ENCODE measurements at places on chromosomes 2 and 18.
A peak's percentile ranks its signal among the peaks of the same experiment; 100 is the strongest.

GRCh38 chr2:149652526-149652925 lies 65.0 kb upstream of the MMADHC start:
- peak; percentile 73 for DNase-seq

DNA sequence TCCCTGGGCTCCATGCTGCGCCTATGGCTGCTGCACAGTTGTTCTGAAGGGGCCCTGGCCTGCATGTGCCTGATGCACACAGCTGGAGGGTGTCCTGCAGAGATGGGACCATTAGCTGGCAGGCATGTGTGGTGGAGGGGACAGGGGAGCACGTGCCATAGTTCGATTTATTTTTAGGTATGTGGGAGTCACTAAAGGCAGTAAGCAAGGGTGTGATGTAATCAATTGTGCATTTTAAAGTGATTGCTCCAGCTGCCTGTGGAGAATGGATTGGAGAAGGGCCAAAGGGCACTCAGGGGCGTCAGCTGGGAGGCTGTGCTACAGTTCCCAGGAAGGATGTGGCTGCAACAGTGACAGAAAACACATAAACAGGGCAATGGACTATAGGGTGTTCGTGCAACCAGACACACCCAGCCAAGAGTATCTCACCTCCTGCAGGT lies 205.1 kb downstream of the ARL4C start:
- DNase-seq = no peak

GRCh38 chr2:148739454-148740105 lies 95.0 kb downstream of the EPC2 start:
- DNase-seq = no peak

DNA sequence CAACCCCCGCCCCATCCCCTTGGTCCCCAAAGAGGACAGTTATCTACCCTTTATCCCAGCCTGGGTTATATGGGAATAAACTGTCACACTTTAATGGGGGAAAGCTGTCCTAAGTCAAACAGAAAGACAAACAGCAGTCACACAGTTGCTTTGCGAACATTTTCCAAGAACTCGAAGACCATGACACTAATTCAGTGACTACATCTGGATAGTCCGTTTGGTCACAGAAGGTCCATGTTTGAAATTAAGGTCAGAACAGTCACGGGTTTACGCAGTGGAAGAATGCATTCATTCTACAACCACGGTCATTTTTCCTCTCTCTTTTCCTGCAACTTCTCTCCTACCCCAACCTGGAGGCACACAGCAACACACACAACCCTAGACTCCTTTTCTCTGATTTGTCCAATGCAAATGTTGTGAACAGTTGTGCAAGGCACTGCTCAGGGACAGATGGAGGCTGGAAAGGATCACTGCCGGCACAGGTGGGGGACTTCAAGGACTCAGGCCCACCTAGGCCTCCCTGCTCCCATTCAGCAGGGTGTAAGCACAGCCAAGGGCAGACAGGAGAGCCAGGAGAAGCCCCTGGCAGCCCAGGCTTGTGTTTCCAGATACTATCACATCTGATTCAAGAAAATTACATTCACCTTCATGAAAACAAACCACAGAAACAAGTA lies 39.9 kb downstream of the ZNF516 start:
- DNase-seq = no peak

GRCh38 chr2:155377266-155377680 lies 678.8 kb downstream of the KCNJ3 start:
- DNase-seq = peak; percentile 44

DNA sequence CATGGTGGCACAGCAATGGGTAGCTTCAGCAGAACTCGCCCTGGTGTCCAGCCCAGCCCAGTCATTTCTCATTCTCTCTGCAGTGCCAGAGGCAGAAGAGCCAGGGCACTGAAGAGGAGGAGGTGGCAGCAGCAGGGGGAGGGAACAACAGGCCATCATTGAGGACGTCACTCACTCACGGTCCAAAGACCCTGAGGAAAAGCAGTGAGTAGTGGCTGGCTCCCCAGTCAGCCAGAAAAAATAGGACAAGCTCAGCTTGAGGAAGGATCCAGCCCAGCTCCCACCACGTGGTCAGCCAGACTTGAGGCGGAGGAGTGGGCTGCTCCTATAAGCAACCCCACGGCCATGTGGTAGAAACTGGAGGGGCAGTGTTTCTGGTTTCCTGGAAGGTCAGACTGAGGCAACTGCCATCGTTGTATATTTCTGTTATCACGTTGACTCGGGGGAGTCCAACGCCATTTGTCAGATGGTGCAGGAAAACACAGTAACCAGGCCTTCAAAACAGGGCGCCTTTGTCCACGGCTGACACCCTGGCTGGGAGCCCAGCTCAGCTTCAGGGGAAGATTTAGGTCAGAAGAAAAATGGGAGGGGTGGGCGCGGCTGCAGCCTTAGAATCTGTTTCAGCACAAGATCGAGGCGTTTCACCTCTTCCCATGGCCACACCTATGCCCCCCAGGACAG lies 19.0 kb upstream of the TMEM247 start:
- DNase-seq = peak; percentile 83

GRCh38 chr2:219099329-219099728 lies 38.6 kb upstream of the IHH start:
- DNase-seq = peak; percentile 32

- no peak for DNase-seq
Observed at GRCh38 chr2:224658780-224659405, 57.3 kb downstream of the CCDC195 start.

DNA sequence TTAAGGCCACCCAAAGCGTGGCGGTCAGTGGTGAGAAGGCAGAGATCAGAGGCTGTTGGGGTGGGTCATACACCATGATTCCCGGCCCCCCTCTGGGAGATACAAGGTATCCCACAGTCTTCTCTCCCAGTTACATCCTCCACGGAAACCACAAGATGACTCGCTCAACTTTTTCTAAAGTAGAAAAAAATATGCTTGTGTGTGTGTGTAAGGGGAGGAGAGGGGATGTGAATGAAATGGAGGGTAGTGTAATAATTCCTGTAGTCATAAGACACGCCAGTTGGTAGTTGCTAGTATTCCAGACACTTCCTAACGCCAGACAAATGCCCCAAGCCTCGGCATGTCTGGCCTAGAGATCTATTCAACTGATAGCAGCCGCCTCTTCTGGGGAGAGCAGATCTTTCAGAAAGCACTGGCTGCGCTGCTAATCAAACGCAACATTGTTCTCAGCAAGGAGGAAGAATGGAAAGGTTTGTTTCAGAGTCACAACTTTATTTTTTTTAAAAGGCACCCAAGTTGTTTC lies 143.5 kb downstream of the TGIF1 start:
- no peak for DNase-seq

- DNase-seq = no peak
Observed at GRCh38 chr2:134250840-134251461, 2.9 kb upstream of the MGAT5 start.

GRCh38 chr18:77359561-77360314 lies 110.1 kb downstream of the GALR1 start:
- no peak for DNase-seq

DNA sequence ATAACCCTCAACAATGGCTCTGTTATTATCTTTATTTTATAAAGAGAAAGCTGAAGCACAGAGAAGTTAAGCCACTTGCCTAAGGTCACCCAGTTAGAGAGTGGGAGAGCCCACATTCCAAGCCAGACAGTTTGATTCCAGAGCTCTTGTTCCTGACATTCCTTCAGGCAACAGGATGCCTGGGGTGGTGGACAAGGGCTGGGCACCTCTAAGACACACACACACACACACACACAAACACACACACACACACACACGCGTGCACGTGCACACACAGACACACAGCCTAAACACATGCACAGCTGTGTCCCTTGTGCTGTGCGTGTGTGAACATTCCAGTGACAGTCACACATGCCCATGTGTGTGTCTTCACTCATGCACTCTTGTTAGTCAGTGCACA lies 26.4 kb downstream of the CELF4 start:
- DNase-seq = no peak

GRCh38 chr18:77090546-77091174 lies 41.9 kb downstream of the MBP start:
- DNase-seq = no peak

DNA sequence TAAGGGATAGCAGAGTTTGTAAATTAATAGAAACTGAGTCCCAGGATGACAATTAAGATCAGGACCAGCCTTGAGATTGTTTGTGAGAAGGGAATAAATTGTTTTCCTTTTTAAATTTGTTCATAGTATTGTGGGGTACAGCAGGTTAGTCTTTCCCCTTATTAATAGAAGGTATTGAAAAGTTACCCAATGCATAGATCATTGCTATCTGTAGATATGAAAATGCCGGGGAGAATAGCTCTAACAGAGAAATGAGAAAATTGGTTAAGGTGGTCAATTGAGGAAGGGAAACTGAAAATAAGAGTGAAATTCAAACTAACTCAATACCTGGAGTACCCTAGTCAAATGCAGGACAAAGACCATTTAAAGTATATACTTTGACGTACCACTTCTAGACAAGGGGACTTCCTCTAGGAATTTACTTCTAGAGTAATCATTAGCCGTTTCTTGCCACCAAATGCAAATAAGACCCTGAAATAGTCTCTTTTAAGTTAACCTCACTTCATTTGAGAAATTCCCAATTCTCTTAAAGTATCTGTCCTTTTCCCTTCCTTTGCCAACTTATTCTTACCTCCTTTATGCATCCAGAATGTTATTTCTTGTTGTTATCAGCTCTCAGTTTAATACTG lies 1224.4 kb upstream of the LRRTM1 start:
- DNase-seq = no peak

DNA sequence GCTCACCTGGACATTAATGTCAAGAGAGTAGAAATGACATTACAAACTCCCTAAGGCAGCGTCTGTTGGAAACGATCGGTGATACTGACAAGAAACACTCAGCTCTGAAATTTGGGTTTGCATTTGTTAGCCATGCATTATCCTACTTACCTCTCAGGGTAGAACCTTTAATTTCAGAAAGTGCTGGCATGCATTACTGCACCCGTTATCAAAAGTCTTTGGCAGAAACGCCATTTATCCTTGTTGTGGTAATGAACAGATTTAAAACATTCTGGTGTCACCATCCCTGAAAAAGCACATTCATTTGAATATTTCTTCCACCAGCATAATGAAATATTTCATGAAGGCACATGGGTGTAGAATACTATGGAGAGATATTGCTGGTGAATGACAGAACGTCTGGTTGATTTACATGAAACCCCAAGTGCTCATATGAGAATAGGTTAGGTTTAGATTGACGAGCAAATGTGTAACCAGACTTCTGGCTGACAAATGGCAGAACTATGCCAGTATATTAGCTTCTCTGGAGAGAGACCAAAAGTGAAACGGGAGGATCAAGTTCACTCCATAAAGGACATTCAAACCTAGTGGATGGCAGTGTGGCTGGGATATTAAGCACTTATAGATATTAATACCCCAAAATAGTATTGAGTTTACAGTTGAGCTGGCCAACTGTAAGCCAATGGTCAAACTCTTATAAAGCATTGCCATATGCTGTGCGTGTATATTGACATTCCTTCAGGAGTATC lies 53.5 kb upstream of the ITGB6 start:
- DNase-seq = no peak

- no peak for DNase-seq
Observed at GRCh38 chr2:122218596-122218995, 463.1 kb downstream of the TSN start.

DNA sequence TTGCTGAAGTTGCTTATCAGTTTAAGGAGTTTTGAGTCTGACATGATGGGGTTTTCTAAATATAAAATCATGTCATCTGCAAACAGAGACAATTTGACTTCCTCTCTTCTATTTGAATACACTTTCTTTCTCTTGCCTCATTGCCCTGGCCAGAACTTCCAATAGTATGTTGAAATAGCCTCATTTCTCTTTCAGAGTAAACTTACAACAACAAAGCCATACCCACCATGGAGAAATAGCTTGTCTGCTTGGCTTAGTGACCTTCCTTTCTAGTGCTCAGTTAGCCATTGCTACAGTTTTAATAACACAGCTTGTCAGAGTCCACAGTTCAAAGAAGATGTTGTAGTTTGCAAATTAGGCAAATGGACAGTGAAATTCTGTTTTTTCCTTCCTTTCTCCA lies 228.0 kb downstream of the ETAA1 start:
- DNase-seq = peak; percentile 59

DNA sequence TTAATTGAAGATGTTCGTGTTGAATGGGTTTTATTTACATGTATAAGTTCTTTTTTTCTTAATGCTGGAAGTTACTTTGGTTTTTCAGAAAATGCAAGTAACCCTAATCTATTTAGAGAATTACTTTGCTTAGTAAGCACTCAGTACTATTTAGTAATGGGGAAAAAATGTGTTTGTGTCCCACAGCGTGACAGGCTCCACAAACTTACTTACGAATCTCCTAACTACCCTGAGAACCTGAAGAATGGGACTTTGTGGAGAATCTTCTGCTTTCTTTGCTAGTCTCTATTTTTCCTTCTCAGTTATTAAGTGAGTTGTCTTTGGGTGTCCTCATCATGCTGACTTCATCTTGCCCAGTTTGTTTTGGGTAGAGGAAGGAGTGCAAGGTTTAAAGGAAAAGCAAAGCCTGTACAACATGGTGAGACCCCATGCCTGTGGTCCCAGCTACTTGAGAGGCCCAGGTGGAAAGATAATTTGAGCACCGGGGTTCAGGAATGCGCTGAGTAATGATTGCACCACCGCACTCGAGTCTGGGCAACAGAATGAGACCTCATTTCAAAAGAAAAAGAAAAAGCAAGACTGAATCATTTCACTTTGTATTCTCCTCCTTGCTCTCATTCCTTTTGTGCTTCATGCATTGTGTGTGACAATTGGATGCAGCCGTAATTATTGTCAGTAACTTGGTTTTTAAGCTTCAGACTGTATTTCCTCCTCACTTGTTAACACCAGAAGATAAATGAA lies 10.2 kb downstream of the NEDD4L start:
- DNase-seq = peak; percentile 38

- peak; percentile 25 for DNase-seq
Observed at GRCh38 chr2:64348386-64349130, 105.4 kb upstream of the LGALSL start.

GRCh38 chr2:214246417-214246816 lies 164.4 kb upstream of the VWC2L start:
- DNase-seq = peak; percentile 32

GRCh38 chr2:187482796-187483195 lies 34.7 kb upstream of the CALCRL start:
- DNase-seq = no peak

GRCh38 chr2:46118656-46119371 lies 178.4 kb upstream of the EPAS1 start:
- DNase-seq = no peak

- no peak for DNase-seq
Observed at GRCh38 chr2:155442755-155443372, 744.4 kb downstream of the KCNJ3 start.

GRCh38 chr18:10736984-10737383 lies 211.2 kb downstream of the NAPG start:
- DNase-seq = peak; percentile 60

GRCh38 chr18:77407733-77408132 lies 158.1 kb downstream of the GALR1 start:
- no peak for DNase-seq

- DNase-seq = no peak
Observed at GRCh38 chr18:45488645-45489044, 126.6 kb upstream of the SLC14A2 start.

GRCh38 chr2:239232195-239232578 lies 168.6 kb downstream of the HDAC4 start:
- DNase-seq = no peak

Data from cardiac muscle cell (in vitro differentiated cells and primary cell).